ENCODE measurements at places on chromosomes 5 and 9. TPM values are rescaled to one million over a fixed set of nuclear protein-coding genes. Genes with fewer than 3 reads are reported as not detected.

TRIM7 gene
- 1.0 TPM for total RNA-seq

HCN1 gene
- not detected for total RNA-seq

ZNG1E gene
- 42.3 TPM for total RNA-seq

NUTM2G gene
- total RNA-seq, result not detected

CAAP1 gene
- total RNA-seq, result 18.4 TPM

CDC25C gene
- total RNA-seq, result 12.6 TPM

SHLD3 gene
- total RNA-seq, result 4.3 TPM

F2RL1 gene
- 0.07 TPM for total RNA-seq

CARD9 gene
- 3.8 TPM for total RNA-seq

KIF20A gene
- 40.2 TPM for total RNA-seq

ACTBL2 gene
- total RNA-seq, result not detected

CNTLN gene
- total RNA-seq, result 1.7 TPM

OTULINL gene
- total RNA-seq, result 36.3 TPM

SHB gene
- total RNA-seq, result 0.61 TPM

MYMK gene
- not detected for total RNA-seq

CLK4 gene
- 25.1 TPM for total RNA-seq

AJM1 gene
- total RNA-seq, result 3.9 TPM

FOXD4L4 gene
- 0.23 TPM for total RNA-seq

NRG2 gene
- not detected for total RNA-seq

CLIC3 gene
- 0.91 TPM for total RNA-seq

PRELID2 gene
- 3.7 TPM for total RNA-seq

OR1Q1 gene
- not detected for total RNA-seq

GABRP gene
- not detected for total RNA-seq

C9orf152 gene
- 0.07 TPM for total RNA-seq

PLAC8L1 gene
- not detected for total RNA-seq

AGXT2 gene
- not detected for total RNA-seq

C5orf58 gene
- total RNA-seq, result not detected

FGF10 gene
- not detected for total RNA-seq

HRCT1 gene
- not detected for total RNA-seq

AQP7 gene
- 0.66 TPM for total RNA-seq

GRIA1 gene
- not detected for total RNA-seq

GGTA1 gene
- not detected for total RNA-seq
